Mesenchymal stem cell (in vitro differentiated cells and primary cell): ENCODE measurements at places on chromosomes 12 and 14.
A peak's percentile ranks its signal among the peaks of the same experiment; 100 is the strongest.

GRCh38 chr12:94147991-94148738, at the start of gene PLXNC1:
PLXNC1 (plus strand) TSS chr12:94148577; CDS start chr12:94148972, 395 bp downstream.
- DNase-seq: peak; percentile 46

- DNase-seq: no peak
These were observed 136.8 kb upstream of the PTPRB start for GRCh38 chr12:70774055-70774454.

DNA sequence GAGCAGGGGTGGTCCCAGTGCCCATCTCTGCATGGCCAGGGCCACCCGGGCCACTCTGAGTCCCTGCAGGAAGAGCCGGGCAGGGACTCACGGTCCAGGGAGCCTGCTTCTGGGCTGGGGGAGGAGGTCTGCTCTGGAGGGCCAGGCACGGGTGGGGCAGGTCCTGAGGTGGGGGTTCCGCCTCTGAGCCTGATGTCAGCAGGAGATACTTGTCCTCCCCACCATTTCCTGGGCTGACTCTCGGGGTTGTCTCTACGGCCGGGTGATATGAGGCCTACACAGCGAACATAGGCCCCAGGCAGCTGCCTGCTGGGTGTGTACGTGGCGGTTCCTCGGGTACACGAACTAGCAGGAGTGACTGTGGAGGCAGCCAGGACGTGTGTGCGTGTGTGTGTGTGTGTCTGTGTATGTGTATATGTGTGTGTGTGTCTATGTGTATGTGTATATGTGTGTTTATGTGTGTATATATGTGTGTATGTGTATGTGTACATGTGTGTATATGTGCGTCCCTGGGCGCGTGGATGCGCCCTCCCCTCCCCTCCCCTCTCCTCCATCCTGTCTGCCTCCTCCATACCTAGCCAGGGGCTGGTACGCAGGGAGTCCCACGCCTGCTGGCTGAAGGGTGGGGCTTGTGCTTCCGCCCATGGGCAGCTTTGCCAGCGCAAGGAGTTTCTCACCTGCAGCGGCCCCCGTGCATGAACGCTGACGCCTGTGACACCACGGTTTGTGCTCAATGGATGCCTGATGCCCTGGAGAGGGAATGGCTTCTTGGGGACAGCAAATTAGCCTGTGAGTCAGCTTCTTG, 30.4 kb upstream of the TRAF3 start:
- no peak for DNase-seq

DNA sequence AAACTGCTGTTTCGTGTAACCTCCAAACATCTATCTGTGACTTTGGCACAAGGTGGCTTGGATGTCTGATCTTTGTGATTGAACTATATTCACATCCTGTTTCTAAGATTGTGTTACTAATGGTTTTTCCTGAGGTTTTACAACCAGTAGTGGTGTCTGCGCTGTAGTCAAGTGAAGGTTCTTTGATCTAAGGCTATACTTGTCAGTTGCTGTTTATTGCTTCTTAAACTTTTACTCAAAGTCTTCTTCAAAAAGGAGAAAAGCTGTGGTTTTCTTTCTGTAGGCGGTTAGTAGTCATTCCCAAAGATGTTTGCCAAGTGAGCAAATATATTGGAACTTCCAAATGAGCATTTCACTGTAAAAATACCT, 12.3 kb upstream of the CALM1 start:
- DNase-seq: no peak

DNA sequence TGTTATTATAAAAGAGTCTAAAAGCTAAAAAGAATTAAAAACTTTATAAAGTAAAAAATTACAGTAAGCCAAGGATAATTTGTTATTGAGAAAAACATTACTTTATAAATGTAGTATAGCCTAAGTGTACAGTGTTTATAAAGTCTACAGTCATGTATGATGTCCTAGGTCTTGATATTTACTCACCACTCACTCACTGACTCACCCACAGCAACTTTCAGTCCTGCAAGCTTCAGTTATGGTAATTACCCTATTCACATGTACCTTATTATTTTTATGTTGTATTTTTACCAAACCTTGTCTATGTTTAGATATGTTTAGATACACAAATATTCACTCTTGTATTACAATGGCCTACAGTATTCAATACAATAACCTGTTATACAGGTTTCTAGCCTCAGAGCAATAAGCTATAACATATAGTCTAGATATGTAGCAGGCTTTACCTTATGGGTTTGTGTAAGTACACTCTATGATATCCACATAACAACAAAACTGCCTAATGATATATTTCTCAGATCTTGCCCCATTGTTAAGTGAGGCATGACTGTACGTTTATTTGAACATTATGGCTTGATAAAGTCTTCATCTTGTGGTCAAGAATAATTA, 113.7 kb upstream of the KITLG start:
- no peak for DNase-seq

- DNase-seq: peak; percentile 47
These were observed 845 bp upstream of the RARG start for GRCh38 chr12:53232646-53233461.

- no peak for DNase-seq
These were observed 16.4 kb upstream of the LTBP2 start for GRCh38 chr14:74628418-74628817.

GRCh38 chr12:56234746-56235436, 5.0 kb downstream of the SLC39A5 start:
- no peak for DNase-seq

DNA sequence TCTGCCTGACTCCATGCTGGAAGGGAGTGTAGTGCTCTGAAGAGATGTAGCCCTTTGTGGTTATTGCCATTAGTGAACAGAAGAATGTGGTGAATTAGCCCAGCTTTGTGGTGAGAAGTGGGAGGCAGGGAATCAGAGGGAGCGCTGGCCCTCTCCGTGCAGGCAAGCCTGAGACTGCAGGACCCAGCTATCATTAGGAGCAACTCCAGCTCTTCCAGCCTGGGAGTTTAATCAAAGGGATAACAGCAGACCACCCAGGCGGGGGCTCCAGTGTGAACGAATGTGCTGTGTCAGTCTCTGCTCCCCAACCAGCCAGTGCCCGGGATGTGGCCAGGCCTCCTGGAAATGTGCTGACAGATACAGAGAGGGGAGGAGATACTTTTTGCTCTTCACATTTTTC, 142.7 kb downstream of the TTLL5 start:
- no peak for DNase-seq

- DNase-seq: no peak
These were observed 3.0 kb downstream of the B4GALNT1 start for GRCh38 chr12:57629897-57630471.

- no peak for DNase-seq
These were observed 172.7 kb downstream of the APAF1 start for GRCh38 chr12:98817742-98818141.

GRCh38 chr12:109741970-109742703, 28.5 kb downstream of the FAM222A start:
- no peak for DNase-seq

GRCh38 chr12:54661048-54661447, 12.9 kb upstream of the DCD start:
- no peak for DNase-seq

- DNase-seq: peak; percentile 71
These were observed 103.9 kb downstream of the ZFP36L1 start for GRCh38 chr14:68688872-68689371.

GRCh38 chr12:6313326-6313940, 3.0 kb downstream of the PLEKHG6 start:
- DNase-seq: no peak
